Natural killer cell treated with Interleukin-12 subunit alpha and Interleukin-12 subunit beta and Interleukin-15 and Interleukin-18, amount 100 ng/mL, for 72 hours (primary cell): ENCODE measurements at places on chromosomes 6 and 20. TPM values are rescaled to one million over a fixed set of nuclear protein-coding genes. Genes with fewer than 3 reads are reported as not detected.
A peak's percentile ranks its signal among the peaks of the same experiment; 100 is the strongest.

Gene HEY2
- not detected for total RNA-seq

GRCh38 chr6:113018351-113019151, 671.4 kb downstream of the RFPL4B start:
- no peaks in the 10 kb centered on the region for H3K36me3 ChIP-seq
- H3K4me1 ChIP-seq, result no peaks in the 10 kb centered on the region
- DNase-seq, result no peak
- H3K27me3 ChIP-seq, result no peaks in the 10 kb centered on the region
- H3K4me3 ChIP-seq, result no peak overlapping the region
- no peak overlapping the region for H3K27ac ChIP-seq

Gene COL20A1
- not detected for total RNA-seq

- no peaks in the 10 kb centered on the region for H3K4me1 ChIP-seq
- DNase-seq, result no peak
- H3K27me3 ChIP-seq, result no peaks in the 10 kb centered on the region
Measured at GRCh38 chr20:24695529-24696225, 226.2 kb downstream of the SYNDIG1 start.

Gene POPDC3
- total RNA-seq, result not detected

Gene MYH7B
- total RNA-seq, result 0.19 TPM

GRCh38 chr20:41131594-41132387, 5.6 kb upstream of the PLCG1 start:
- no peak overlapping the region for H3K4me3 ChIP-seq
- no peaks in the 10 kb centered on the region for H3K27me3 ChIP-seq
- H3K27ac ChIP-seq, result peak overlapping the region; percentile 12
- no peak for DNase-seq
- peaks cover 1% of the 10 kb centered on the region for H3K36me3 ChIP-seq

- no peaks in the 10 kb centered on the region for H3K36me3 ChIP-seq
- H3K27me3 ChIP-seq, result peaks cover 7% of the 10 kb centered on the region
- no peak overlapping the region for H3K4me3 ChIP-seq
- no peaks in the 10 kb centered on the region for H3K4me1 ChIP-seq
- DNase-seq, result no peak
- no peak overlapping the region for H3K27ac ChIP-seq
Measured at GRCh38 chr6:135990855-135991464, 139.5 kb downstream of the PDE7B start.

GRCh38 chr6:79574630-79575225, 37.5 kb upstream of the LCA5 start:
- no peaks in the 10 kb centered on the region for H3K4me1 ChIP-seq
- H3K36me3 ChIP-seq, result no peaks in the 10 kb centered on the region
- H3K4me3 ChIP-seq, result no peak overlapping the region
- DNase-seq, result no peak

Gene HLA-DRA
- total RNA-seq, result 28.4 TPM

- peaks cover 10% of the 10 kb centered on the region for H3K4me1 ChIP-seq
- H3K4me3 ChIP-seq, result peak overlapping the region; percentile 40
- no peak for DNase-seq
- peaks cover 28% of the 10 kb centered on the region for H3K27me3 ChIP-seq
- H3K36me3 ChIP-seq, result no peaks in the 10 kb centered on the region
Measured at GRCh38 chr6:150813319-150813992, 52.0 kb upstream of the MTHFD1L start.

- no peak for DNase-seq
- H3K4me1 ChIP-seq, result peaks cover 35% of the 10 kb centered on the region
- no peaks in the 10 kb centered on the region for H3K36me3 ChIP-seq
- H3K4me3 ChIP-seq, result peak overlapping the region; percentile 12
- H3K27ac ChIP-seq, result peak overlapping the region; percentile 32
Measured at GRCh38 chr20:58398254-58398653, 9.2 kb downstream of the VAPB start.

DNA sequence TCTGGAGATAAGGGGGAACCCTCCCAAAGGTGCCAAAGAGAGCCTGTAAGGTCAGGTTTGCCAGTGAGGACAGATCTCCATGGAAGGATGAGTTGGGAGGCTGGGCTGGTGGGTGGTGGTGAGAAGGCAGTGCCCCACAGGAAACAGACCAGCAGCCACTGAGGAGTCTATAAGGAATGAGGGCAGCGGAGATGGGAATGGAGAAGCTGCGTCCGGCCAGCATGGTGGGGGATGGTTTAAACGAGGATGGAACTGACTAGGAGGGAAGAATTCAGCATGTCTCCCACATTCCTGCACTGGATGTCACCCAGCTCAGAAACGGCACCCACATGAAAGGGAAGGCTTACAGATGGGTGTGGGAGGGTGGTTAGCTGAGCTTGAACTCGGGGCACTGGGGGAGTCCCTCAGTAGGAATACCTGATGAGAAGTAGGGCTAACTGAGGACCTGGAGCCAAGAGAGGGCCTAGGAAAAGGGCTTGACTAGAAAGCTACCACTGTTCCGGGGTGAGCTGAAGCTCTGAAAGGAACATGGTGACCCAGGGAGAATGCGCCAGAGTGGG, 53.2 kb downstream of the FOXA2 start:
- no peak overlapping the region for H3K27ac ChIP-seq
- H3K27me3 ChIP-seq, result no peaks in the 10 kb centered on the region
- no peaks in the 10 kb centered on the region for H3K36me3 ChIP-seq
- DNase-seq, result no peak
- H3K4me3 ChIP-seq, result no peak overlapping the region

Gene PLCB4
- total RNA-seq, result not detected
